H1 (cell line): ENCODE measurements at places on chromosomes 5 and 9. TPM values are rescaled to one million over a fixed set of nuclear protein-coding genes. Genes with fewer than 3 reads are reported as not detected.
A peak's percentile ranks its signal among the peaks of the same experiment; 100 is the strongest.

Gene KCNMB1
- total RNA-seq, result 0.10 and 0.19 TPM in 2 replicates

Gene SLC9A3
- total RNA-seq, result 0.95 and 1.1 TPM in 2 replicates

Gene RFX3
- 19.6 and 22.6 TPM in 2 replicates for total RNA-seq

Gene ANKRD33B
- 20.5 and 20.6 TPM in 2 replicates for total RNA-seq

Gene FAM53C
- total RNA-seq, result 57.6 and 58.9 TPM in 2 replicates

GRCh38 chr5:178213003-178213461 is 8.7 kb downstream of the HNRNPAB start:
- no peak for DNase-seq

- DNase-seq, result no peak
These were observed 25.1 kb upstream of the TRIM14 start for GRCh38 chr9:98144076-98144475.

- no peak for DNase-seq
These were observed 1162.5 kb upstream of the DMAC1 start for GRCh38 chr9:8962084-8962483.

DNA sequence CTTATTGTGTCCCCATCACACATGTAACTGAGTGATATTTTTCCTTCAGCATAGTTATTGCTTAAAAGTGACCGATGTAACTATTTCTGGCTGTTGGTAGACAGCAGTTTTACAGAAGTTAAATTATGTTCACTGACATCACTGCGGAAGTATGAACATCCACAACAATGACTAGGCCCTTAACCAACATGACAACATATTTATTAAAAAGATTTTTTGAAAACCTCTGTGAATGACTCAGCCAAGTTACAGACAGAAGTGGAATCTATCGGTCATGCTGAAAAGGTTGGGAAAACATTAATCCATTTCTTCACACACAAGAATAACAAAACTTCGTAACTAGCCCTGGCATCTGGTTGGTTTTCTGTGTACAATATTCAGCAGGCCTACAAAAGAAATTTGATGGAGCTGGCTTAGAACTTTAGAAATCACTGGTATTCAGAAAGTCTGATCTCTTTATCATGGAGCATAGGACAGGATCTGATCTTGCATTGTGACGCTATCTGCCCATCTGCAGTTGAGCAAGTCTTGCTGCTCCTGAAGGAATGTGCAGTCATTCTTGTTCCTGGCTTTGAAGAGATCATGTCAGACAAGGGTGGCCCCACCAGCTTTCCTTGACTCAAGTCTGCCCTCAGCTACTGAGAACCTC is 6.5 kb downstream of the GLIS3 start:
- DNase-seq, result no peak

- no peak for DNase-seq
These were observed 1091.9 kb upstream of the EDIL3 start for GRCh38 chr5:85476617-85477016.

- DNase-seq, result peak; percentile 11
These were observed 205.2 kb downstream of the FSTL4 start for GRCh38 chr5:133406977-133407632.

GRCh38 chr5:96064877-96065276 is 103.2 kb upstream of the ELL2 start:
- no peak for DNase-seq

GRCh38 chr9:74412236-74412979 is 84.7 kb upstream of the RORB start:
- DNase-seq, result no peak

DNA sequence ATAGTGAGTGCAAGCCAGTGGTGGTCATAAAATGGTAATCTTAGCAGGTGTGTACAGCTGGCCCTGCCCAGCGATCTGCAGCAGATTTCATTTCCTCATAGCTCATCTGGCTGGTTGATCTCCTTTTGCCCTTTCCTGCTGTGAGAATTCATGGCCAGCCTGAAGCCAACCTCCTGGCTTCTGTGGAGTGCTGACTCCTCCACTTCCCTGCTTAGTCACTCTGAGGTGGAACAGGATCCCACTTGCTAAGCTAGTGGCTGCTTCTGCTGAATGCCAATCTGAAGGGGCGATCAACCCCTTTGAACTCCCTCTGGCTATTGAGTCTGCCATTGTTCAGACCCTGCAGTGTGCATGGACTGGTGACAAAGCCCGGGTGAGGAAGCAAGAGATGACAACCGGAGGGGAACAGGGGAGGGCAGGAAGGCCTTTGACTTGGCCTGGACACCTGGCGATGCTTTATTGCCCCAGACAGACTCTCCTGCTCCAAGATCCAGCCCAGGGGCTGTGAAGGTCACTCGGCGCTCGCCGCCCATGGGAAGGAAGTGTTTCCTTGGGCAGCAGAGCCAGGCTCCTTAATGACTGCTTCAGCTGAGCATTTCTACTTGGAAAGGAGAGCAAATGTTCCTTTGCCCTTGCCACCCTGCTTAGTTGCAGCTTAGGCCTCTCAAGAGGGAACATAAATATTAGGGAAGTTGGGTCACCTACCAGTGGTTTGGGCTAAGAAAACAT is 341.1 kb downstream of the ZSWIM6 start:
- no peak for DNase-seq

- DNase-seq, result no peak
These were observed 18.9 kb upstream of the MLANA start for GRCh38 chr9:5871785-5872184.

GRCh38 chr5:143714629-143715028 is 97.3 kb upstream of the HMHB1 start:
- no peak for DNase-seq

DNA sequence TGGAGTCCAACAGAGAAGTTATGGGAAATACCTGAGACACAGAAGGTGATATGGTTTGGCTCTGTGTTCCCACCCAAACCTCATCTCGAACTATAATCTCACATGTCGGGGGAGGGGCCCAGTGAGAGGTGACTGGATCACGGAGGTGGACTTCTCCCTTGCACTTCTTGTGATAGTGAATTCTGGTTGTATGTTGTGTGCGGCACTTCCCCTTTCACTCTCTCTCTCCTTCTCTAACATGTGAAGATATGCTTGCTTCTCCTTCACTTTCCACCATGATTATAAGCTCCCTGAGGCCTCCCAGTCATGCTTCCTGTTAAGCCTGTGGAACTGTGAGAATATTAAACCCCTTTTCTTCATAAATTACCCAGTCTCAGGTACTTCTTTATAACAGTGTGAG is 96.1 kb downstream of the TMEM232 start:
- DNase-seq, result no peak

- DNase-seq, result no peak
These were observed 19.2 kb downstream of the KCTD16 start for GRCh38 chr5:144189800-144190429.
